ENCODE measurements at places on chromosomes 2 and 18. TPM values are rescaled to one million over a fixed set of nuclear protein-coding genes. Genes with fewer than 3 reads are reported as not detected.

Gene MEP1B
- not detected for total RNA-seq

Gene ADCY3
- 71.5 TPM for total RNA-seq

Gene KCTD18
- total RNA-seq, result 21.0 TPM

Gene GCG
- not detected for total RNA-seq

Gene DNAJC5G
- not detected for total RNA-seq

Gene HYCC2
- 2.7 TPM for total RNA-seq

Gene GKN1
- total RNA-seq, result not detected

Gene OTOF
- total RNA-seq, result not detected

Gene KCNIP3
- 0.96 TPM for total RNA-seq

Gene WDR75
- 37.9 TPM for total RNA-seq

Gene ZNF396
- 0.78 TPM for total RNA-seq

Gene KRTCAP3
- total RNA-seq, result not detected

Gene SP5
- not detected for total RNA-seq

Gene AQP4
- not detected for total RNA-seq

Gene SLC19A3
- 1.0 TPM for total RNA-seq

Gene ALPP
- total RNA-seq, result not detected

Gene M1AP
- total RNA-seq, result not detected

Gene DSG1
- not detected for total RNA-seq

Gene FBXO15
- total RNA-seq, result not detected

Gene NIF3L1
- total RNA-seq, result 21.4 TPM

Gene VIT
- 0.39 TPM for total RNA-seq

Gene ZBTB7C
- total RNA-seq, result not detected

Gene TXNL1
- 60.0 TPM for total RNA-seq

Gene RAB6C
- total RNA-seq, result not detected

Gene UCN
- total RNA-seq, result 1.0 TPM

Gene TCF7L1
- 1.4 TPM for total RNA-seq

Gene ALKAL2
- 1.2 TPM for total RNA-seq

Gene ATG16L1
- total RNA-seq, result 16.0 TPM

Measured in epithelial cell of alveolus of lung (primary cell).